ENCODE measurements at places on chromosomes 5 and 9. TPM values are rescaled to one million over a fixed set of nuclear protein-coding genes. Genes with fewer than 3 reads are reported as not detected.

GFI1B gene
- polyA plus RNA-seq, result 1.0 TPM

C5 gene
- polyA plus RNA-seq, result 87.6 TPM

- no peak for DNase-seq
Observed at GRCh38 chr5:9545136-9545991, 511 bp downstream of the SEMA5A start.

PCDHB9 gene
- 4.0 TPM for polyA plus RNA-seq

DNA sequence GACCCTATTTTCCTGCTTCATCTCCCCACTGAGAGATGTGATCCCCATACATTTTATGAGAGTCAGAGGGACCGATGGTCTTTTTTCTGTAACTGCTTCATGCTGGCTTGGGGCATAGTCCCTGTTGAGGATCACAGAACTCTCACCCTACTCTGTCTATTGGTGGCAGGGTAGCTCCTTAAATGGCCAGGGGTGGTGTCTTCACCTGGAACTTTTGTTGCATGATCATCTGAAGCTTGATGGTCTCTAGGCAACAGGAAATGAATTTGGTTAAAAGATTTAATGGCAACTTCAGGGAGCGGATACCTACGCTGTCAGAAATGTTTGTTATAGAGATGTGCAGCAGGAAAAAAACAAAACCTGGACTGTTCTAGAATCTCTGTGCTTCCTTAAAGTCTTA, 87.0 kb upstream of the GLIS3 start:
- DNase-seq, result no peak

DNA sequence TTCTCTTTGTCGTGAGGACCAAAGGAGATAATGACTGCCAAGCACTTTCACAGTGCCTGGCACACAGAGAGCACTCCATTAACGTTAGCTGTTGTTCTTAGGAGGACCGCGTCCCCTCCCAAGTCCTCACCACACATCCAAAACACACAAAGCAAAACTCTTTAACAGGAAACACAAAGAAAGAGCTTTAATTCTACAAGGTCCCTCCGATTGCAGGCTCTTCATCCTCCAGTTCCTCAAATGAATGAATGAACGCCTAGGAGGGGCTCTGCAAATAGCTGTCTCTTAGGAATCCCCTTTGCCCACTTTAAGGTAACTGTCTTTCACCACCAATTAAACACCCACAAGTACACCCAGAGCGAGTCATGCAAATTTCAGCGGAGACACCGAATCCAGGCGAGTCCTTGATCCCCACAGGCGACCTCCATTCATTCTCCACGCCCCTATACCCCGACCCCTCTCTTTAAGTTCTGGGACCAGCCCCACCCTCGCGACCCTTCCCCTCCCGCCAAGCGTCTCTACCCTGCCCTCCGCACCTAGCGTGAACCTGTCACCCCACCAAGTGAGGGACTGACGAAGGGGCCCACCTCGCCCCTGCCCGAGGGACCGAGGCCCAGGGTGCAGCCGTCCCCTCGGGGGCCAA, 644 bp downstream of the TSC1 start:
- no peak for DNase-seq

DNA sequence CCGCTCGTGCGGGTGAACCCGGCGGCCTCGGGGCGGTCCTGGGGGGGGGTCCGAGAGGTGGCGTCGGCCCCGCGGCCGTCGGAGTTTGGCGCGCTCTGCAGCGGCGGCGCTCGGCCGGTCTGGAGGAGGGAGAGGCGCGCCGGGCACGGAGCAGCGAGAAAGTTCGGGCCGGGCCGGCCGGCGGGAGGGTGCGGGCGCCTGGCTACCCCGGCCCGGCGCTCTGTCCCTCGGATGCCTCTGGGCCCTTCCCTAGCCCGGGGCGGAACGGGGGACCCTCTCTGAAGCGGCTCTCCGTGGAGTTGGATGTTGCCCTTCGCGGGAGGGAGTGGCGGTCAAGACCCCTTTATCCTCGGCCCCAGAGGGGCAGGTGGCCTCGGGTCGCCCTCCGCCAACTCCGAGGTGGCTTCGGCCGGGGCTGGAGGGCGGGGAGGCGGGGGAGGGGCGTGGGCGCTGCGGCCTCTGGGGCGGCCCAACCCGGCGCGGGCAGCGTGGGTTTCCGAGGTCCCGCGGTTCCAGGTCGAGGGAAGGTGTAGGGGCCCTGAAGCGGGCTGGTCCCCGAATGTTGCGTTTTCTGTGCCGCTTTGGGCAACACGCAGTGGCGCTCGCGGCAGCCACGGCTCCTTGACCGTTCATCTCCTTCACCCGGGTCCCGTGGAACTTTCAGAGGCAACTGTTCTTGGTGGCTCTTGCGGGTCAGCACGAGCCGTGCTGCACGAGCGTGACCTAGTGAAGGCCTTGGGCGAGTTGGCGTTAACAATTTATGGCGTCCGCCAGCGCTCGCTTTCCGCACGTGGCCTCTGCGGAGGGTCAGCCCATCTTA, 290.5 kb downstream of the DOCK8 start:
- no peak for DNase-seq

DNA sequence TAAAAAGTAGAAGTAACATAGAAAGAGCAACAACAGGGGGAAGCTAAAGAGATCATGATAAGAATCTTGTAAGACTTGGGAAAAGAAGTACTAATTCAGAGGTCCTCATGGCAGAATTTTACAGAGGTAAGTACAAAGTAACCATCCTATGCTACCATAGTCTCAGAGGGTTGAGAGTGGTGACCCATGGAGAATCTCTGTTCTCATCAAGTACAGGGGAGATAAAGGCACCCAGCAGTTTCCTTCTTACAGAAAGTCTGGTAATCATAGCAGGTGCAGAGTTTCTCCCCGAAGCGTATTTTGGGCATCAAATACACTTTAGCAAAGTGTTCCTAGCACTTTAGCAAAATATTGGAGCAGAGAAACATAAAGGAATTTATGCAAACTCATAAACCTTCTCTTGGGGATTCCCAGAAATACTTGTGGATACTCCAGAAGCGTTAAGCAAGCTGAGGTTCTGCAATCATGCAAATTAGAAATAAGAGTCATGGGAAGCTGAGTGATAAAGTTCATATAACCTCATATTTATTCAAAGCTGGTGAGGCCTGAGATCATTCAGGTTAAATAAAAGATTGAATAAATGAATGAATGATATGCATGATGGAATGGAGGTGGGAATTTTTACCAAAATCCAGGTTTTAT, 101.0 kb upstream of the SMC2 start:
- no peak for DNase-seq

GRCh38 chr5:43676083-43676840, 73.3 kb downstream of the NNT start:
- DNase-seq, result no peak

TMEM215 gene
- polyA plus RNA-seq, result not detected

DNA sequence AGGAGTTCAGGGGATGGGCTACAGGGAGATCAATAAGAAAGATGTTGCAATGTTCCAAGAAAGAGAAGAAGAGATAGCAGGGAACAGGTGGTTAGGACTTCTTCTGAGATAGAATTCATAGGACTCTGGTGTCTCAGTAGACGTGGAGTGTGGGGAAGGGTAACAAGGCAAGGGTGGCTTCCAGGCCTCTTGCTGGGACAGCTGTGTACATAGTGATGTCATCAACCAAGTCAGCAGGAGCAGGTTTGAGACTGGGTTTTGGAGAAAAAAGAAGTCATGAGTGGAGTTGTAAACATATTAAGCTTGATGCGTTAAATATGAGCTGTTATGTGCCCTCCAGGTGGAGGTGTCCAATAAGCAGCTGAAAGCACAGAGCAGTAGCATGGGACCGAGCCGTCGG, 211.8 kb upstream of the RASEF start:
- no peak for DNase-seq

MAMDC2 gene
- polyA plus RNA-seq, result 6.7 TPM

SELENOP gene
- polyA plus RNA-seq, result 408 TPM

DNA sequence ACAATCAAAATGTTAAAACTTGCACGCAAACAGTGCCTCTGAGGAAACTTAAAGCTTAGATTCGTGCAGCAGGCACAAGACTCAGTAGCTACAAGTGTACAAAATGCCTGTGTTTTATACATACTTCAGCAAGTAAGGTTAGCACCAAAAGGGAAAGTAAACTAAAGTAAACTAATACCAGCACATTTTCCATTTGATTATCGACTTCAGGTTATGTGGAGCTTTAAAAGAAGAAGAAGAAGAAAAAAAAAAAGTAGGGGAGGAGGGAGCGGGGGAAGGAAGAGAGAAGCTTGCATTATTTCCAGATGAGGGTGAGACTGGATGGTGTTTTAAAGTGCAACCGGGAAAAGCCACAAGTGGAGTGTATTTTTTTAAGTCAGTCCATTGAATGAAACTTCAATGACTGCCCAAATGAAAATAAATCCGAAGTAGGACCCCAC, 596 bp upstream of the ADAMTS6 start:
- DNase-seq, result peak; percentile 55

DNA sequence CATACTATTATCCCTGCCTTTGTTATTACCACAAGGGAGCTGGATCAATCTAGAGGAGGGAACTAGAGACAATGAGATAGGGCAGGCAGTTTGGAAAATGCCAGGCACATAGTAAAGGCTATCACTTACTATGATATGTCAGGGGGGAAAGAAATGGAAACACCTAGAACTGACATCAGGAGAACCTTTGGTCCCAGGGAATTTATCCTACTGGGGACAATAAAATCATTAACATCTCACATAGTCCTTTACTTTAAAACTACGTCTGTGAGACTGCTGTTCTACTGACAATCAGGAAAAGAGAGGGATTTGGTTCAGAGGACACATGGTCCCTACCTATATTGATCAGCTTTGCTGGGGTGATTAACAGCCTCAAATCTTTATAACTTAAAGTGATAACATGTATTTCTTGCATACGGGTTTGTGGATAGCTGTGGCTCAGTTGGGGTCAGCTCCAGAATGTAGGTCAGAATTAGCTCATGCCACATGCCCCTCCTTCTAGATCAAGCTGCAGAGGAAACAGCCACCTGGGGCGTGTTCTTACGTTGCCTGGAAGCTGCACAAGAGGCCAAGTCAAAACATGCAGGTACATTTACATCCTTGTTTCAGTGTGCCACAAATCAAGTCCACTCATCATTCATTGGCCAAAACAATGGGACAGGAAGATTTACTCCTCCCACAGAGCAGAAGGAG, 43.9 kb upstream of the ALDOB start:
- DNase-seq, result no peak

DNA sequence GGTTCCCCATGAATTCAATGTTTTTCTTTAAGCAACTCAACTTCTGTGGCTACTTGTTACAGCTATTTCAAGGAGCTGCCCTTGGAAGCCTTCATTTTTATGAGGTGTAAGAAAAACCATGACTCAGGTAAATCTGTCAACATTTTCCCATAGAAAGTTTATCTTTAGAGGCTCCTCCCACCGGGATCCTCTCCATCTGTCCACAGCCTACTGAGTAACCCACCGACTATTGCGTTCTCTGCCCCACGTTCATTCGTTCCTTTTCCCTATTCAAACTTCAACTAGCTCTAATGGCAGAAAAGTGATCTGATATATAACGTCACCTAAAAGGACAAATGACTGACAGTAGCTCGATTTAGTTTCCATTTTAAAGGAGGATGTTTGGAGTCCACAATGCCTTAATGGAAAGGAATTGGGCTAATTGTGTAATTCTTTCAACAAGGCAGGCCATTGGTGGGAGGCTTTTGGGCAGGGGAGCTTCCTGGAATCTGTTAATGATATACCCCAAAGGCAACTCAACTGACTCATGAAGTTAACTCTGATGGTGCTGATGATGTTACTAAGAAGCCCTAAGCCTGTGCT, 29.3 kb upstream of the NR3C1 start:
- DNase-seq, result no peak

DNA sequence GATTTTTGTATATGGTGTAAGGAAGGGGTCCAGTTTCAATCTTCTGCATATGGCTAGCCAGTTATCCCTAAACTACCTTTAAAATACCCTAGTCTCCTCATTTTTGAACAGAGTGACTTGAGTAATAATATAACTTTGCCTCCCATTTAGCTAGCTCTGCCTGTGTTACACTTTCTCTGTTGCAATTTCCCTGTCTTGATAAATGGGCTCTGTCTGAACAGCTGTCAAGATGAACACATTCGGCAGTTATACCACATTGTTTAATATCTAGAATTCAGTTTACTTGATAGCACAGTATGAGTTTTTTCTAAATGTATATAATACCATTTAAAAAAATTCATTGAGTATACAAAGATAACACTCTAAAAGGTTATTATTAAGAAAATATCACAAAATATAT, 562.9 kb upstream of the FTMT start:
- no peak for DNase-seq

MRPL41 gene
- polyA plus RNA-seq, result 12.0 TPM

NUTM2G gene
- polyA plus RNA-seq, result 0.92 TPM

FOXD4L3 gene
- polyA plus RNA-seq, result not detected

CTNND2 gene
- 1.7 TPM for polyA plus RNA-seq

GRCh38 chr5:132746954-132747615, at the start of gene CCNI2:
Gene CCNI2 (plus strand): TSS chr5:132747426. CDS start chr5:132747496, 70 bp downstream.
- DNase-seq, result no peak

DNA sequence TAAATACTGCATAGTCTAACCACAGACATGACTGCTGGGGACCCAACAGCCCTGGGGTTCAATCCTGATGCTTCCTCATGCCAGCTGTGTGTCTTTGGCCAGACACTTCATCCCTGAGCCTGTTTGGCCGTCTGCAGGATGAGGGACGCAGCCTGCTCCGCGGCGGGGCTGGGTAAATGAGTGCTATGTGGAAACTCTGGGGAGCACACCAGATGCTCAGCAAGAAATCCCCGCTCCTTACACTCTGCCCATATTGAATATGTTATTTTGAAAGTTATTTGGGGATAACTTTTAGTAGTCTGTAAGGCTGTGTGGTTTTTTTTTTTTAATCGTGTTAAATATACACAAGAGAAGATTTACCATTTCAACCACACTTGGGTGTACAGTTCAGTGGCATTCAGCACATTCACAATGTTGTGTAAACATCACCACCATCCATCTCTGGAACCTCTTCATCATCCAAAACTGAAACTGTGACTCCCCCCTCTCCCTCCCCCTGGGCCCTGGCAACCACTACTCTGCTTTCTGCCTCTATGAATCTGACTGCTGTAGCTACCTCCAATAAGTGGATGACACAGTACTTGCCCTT, 42.7 kb downstream of the SH3PXD2B start:
- peak; percentile 79 for DNase-seq

DNA sequence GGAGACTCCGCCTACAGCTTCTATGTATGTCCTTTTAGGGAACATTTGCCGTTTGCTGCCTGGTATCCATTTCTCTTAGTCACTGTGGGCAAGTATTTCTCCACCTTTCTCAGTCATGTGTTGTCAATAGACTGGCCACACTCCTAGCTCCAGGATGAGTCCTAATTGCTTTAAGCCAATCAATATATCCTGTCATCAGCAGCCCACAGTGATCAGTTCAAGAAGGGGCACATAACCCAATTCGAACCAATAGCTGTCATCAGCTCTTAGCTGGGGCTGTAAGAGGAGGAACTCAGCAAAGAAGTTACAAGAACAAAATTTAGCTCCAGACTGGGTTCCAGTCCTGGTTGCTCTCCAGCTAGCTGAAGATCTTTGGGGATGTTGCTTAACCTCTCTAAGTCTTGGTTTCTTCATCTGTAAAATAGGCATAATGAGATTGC, 70.7 kb upstream of the MAN2A1 start:
- DNase-seq, result no peak

PALM2AKAP2 gene
- polyA plus RNA-seq, result 23.3 TPM

- DNase-seq, result no peak
Observed at GRCh38 chr5:41840251-41840650, 30.0 kb downstream of the OXCT1 start.
